ENCODE measurements at places on chromosomes 6 and 20.
A peak's percentile ranks its signal among the peaks of the same experiment; 100 is the strongest.

DNA sequence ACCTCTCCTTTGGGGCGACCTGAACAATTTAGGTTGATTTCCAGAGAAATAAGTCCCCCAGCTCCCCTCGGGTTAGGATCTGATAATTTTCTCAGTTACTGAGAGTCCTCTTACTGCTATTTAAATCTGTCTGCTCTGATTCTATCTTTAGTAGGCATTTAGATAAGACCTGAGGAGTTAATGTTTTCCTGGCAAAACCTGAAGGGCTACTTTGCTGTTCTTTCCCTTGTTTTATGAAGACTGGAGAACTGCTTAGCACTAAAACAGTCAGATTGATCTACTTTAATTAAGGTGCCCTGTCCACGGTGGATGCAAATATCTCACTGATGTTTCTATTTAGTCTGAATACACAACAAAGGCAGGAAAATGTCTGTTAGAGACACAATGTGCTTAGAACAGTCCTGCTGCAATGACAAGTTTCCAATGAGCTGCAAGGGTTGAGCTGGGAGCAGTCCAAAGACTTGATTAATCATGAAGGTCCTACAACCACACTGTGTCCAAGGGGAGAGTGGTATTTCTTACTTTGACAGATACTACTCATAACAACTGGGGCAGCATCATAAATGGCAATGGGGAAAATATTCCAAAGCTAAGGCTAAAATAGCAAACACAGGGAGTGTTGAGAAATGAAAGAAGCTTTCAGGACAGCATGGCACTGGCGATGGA, 15.7 kb downstream of the ADTRP start:
- no peak for DNase-seq

- DNase-seq = no peak
These were observed 329.7 kb downstream of the LMBRD1 start for GRCh38 chr6:69466979-69467570.

DNA sequence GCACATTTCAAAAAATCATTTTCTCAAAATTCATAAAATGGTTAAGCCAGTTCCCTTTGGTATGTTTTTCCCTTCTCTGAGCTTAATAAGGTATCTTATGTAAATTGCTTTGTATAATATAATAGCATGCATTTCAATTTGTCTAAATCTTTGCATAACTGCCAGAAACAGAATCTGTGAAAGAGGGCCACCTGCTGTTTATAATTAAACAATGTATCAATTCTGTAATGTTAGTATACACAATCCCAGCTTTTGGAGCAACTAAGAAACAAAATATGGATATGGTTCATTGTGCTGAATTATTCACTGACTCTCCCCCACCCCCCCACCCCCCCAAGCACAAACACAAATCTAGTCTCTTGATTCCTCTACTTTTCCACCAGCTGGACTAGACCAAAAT, 54.8 kb downstream of the GPX5 start:
- DNase-seq = no peak

- DNase-seq = peak; percentile 81
These were observed at the start of gene POU3F2 for GRCh38 chr6:98834060-98835031. POU3F2 (plus strand) TSS chr6:98834574; CDS start chr6:98834874, 300 bp downstream.

GRCh38 chr6:144809120-144809519, 524.0 kb downstream of the UTRN start:
- no peak for DNase-seq
